Smooth muscle cell of the pulmonary artery (primary cell): ENCODE measurements at places on chromosomes 6 and 20. TPM values are rescaled to one million over a fixed set of nuclear protein-coding genes. Genes with fewer than 3 reads are reported as not detected.

The OLIG3 gene
- not detected in 2 replicates for total RNA-seq

The EDN3 gene
- total RNA-seq, result not detected in 2 replicates

The VARS1 gene
- 50.8 and 109 TPM in 2 replicates for total RNA-seq

The ZNF165 gene
- total RNA-seq, result 0.13 and 0.26 TPM in 2 replicates

The MEI4 gene
- not detected in 2 replicates for total RNA-seq

The SSTR4 gene
- 0.07 TPM in 1 of 2 replicates, not detected in the other for total RNA-seq

The C20orf96 gene
- total RNA-seq, result 2.9 and 5.0 TPM in 2 replicates

The NHSL1 gene
- 3.9 and 5.6 TPM in 2 replicates for total RNA-seq

The CAP2 gene
- 12.3 and 17.9 TPM in 2 replicates for total RNA-seq

The ASIP gene
- total RNA-seq, result not detected in 2 replicates

The BTN1A1 gene
- total RNA-seq, result not detected in 2 replicates

The HDGFL1 gene
- total RNA-seq, result not detected in 2 replicates

The BIRC7 gene
- 0.07 TPM in 2 replicates for total RNA-seq

The PBOV1 gene
- total RNA-seq, result not detected in 2 replicates

The GABRR1 gene
- not detected in 2 replicates for total RNA-seq

The WFDC10B gene
- 0.26 TPM in 1 of 2 replicates, not detected in the other for total RNA-seq

The AFG1L gene
- 3.9 and 4.6 TPM in 2 replicates for total RNA-seq

The GPSM3 gene
- 1.5 and 1.7 TPM in 2 replicates for total RNA-seq

The EEF1A2 gene
- 2.3 and 3.5 TPM in 2 replicates for total RNA-seq

The ATP6V1G2 gene
- 1.5 and 4.3 TPM in 2 replicates for total RNA-seq

The LINC00237 gene
- not detected in 2 replicates for total RNA-seq

The OSBPL2 gene
- 30.7 and 32.0 TPM in 2 replicates for total RNA-seq

The MOG gene
- total RNA-seq, result not detected in 2 replicates

The MRPL14 gene
- total RNA-seq, result 30.6 and 34.5 TPM in 2 replicates

The FAM83B gene
- under 0.01 and 0.03 TPM in 2 replicates for total RNA-seq

The SIGLEC1 gene
- not detected in 2 replicates for total RNA-seq

The BNIP5 gene
- total RNA-seq, result not detected in 2 replicates

The DPPA5 gene
- not detected in 2 replicates for total RNA-seq

The GTSF1L gene
- not detected in 2 replicates for total RNA-seq

The TSPO2 gene
- total RNA-seq, result not detected in 2 replicates

The ZNF311 gene
- total RNA-seq, result 0.99 and 1.3 TPM in 2 replicates

The CPXM1 gene
- total RNA-seq, result 0.33 TPM in 1 of 2 replicates, not detected in the other

The PTCHD4 gene
- 4.4 and 6.2 TPM in 2 replicates for total RNA-seq

The PRDM13 gene
- total RNA-seq, result 0.07 TPM in 1 of 2 replicates, not detected in the other

The MMS22L gene
- 8.2 and 11.5 TPM in 2 replicates for total RNA-seq

The DUSP15 gene
- 0.17 and 0.20 TPM in 2 replicates for total RNA-seq

The LIN28B gene
- total RNA-seq, result not detected in 2 replicates

The PHF20 gene
- 43.9 and 53.5 TPM in 2 replicates for total RNA-seq

The TPD52L1 gene
- 29.0 and 32.4 TPM in 2 replicates for total RNA-seq

The FRK gene
- total RNA-seq, result 1.6 and 2.8 TPM in 2 replicates

The FAM162B gene
- total RNA-seq, result 2.2 and 11.5 TPM in 2 replicates

The RBPJL gene
- total RNA-seq, result not detected in 2 replicates

The ETV7 gene
- total RNA-seq, result 0.59 and 0.79 TPM in 2 replicates

The GATA5 gene
- total RNA-seq, result 0.13 and 0.26 TPM in 2 replicates

The PRKN gene
- total RNA-seq, result 1.1 and 3.0 TPM in 2 replicates

The SLA2 gene
- total RNA-seq, result 0.03 TPM in 1 of 2 replicates, not detected in the other

The KHDRBS2 gene
- total RNA-seq, result not detected in 2 replicates

The SOX12 gene
- 6.6 and 10.5 TPM in 2 replicates for total RNA-seq

The DLK2 gene
- total RNA-seq, result 0.20 and 0.86 TPM in 2 replicates

The GGTLC1 gene
- not detected in 2 replicates for total RNA-seq

The RSPO4 gene
- 0.46 TPM in 1 of 2 replicates, not detected in the other for total RNA-seq

The ERVFRD-1 gene
- total RNA-seq, result not detected in 2 replicates
